Epithelial cell of proximal tubule (primary cell): ENCODE measurements at places on chromosomes 16 and 17. TPM values are rescaled to one million over a fixed set of nuclear protein-coding genes. Genes with fewer than 3 reads are reported as not detected.
A peak's percentile ranks its signal among the peaks of the same experiment; 100 is the strongest.

DNA sequence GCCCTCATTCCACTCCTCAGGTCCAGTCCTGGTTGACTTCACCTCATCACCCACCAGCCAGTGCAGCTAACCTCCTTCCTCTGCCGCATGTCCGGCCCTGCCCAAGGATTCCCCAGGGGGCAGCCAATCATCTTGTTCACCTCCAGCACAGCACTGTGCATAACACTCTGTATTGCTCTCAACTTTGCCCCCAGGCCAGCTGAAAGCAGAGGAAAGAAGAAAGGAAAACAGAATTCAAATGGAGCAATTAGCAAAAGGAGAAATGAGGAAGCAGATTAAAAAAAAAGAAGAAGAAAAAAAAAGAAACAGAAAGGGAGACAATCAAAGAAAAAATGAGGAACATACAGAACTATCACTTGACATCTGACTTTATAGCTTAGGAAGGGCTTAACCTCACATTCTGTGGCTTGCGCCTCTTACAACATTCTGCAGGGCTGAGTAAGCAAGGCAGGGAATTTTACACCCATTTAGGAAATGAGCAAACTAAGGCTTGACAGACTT lies 26.1 kb downstream of the GAS7 start:
- no peak for DNase-seq

GRCh38 chr16:86814256-86814655 lies 235.9 kb downstream of the FOXL1 start:
- no peak for DNase-seq

GRCh38 chr16:87143661-87144121 lies 173.5 kb downstream of the C16orf95 start:
- no peak for DNase-seq

DNA sequence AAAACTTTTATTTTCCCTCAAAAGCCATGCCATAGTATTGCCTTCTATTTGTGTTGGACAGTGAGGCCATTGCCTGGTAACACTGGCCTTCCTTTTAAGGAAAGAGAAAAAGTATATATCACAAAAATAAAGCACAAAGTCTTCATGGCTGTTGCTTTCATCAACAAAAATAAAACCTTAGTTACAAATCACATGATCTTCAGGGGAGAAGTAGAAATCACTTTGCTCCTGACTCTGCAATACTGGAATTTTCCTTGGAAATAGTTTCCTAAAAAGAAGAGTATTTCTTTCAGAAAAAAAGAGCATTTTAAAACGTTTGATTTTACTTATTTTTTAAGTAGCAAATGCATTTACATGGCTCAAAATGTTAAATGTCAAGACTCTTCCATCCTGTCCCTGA lies 41.9 kb downstream of the FAM20A start:
- DNase-seq: no peak

- DNase-seq: no peak
These were observed 6.5 kb downstream of the DLX4 start for GRCh38 chr17:49975531-49975930.

- DNase-seq: no peak
These were observed 3.0 kb downstream of the BTBD17 start for GRCh38 chr17:74358697-74359096.

DNA sequence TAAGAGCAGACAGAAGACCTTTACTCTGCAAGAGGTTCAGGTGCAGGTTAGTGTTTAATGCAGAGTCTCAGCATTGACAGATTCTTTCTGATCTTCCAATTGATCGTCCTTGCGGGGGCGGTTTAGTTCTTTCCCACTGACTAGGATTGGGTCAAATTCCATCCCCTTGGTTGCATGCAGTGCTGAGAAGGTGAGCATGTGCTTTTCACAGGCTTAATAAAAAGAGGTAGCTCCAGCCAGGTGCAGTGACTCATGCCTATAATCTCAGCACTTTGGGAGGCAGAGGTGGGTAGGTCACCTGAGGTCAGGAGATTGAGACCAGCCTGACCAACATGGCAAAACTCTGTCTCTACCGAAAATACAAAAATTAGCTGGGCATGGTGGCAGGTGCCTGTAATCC lies 7.5 kb upstream of the ITGAD start:
- DNase-seq: no peak

GRCh38 chr16:6726621-6727020 lies 606.0 kb upstream of the RBFOX1 start:
- DNase-seq: no peak

- no peak for DNase-seq
These were observed 330.0 kb upstream of the SOX9 start for GRCh38 chr17:71790791-71791190.

GRCh38 chr17:79939755-79940458 lies 95.8 kb downstream of the TBC1D16 start:
- no peak for DNase-seq

GRCh38 chr17:76451506-76451905 lies 1.4 kb downstream of the UBE2O start:
- no peak for DNase-seq

GRCh38 chr17:77120868-77121267 lies 19.9 kb upstream of the SEC14L1 start:
- DNase-seq: no peak

DNA sequence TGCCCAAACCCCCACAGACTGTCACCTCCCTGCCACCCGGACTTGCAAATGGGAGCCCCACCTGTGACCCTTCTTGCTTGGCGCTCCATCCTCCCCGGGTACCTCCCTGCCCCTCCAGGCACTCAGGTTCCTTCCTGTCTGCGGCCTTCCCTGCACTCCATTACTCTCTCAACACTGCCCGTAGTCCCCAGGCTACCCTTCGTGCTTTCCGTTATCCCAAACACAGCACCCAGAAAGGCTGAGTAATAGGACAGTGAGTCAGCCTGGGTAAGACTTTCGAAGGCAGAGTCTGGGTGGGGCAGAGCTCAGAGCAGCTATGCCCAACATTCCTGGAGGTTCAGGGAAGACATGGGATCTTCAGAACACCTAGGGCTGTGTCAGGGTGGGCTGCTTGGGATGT lies 16.6 kb upstream of the C16orf74 start:
- peak; percentile 19 for DNase-seq

DNA sequence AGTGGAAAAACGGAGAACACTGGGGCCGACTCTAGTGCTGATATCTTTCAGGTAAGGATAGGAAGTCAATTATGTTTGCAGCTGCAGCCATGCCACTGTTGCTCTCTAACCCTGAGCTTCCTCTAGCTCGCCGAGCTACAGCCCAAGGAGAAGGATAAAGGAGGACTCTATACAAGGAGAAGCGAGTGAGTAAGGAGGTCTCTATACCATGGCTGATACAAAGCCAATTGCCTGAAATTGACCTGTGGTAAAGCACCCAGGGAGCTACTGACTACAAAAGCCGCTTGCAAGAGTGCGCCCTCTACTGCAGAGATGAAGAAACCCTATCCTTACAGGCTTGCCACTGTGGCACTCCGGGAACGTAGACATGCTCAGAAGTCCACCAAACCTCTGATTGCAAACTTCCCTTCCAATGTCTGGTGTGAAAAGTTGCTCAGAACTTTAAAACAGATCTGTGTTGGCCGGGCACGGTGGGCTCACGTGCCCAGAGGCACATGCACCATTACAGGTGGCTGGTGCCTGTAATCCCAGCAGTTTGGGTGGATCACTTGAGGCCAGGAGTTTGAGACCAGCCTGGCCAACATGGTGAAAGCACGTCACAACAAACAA lies 10.8 kb upstream of the SLC46A1 start:
- DNase-seq: no peak

DNA sequence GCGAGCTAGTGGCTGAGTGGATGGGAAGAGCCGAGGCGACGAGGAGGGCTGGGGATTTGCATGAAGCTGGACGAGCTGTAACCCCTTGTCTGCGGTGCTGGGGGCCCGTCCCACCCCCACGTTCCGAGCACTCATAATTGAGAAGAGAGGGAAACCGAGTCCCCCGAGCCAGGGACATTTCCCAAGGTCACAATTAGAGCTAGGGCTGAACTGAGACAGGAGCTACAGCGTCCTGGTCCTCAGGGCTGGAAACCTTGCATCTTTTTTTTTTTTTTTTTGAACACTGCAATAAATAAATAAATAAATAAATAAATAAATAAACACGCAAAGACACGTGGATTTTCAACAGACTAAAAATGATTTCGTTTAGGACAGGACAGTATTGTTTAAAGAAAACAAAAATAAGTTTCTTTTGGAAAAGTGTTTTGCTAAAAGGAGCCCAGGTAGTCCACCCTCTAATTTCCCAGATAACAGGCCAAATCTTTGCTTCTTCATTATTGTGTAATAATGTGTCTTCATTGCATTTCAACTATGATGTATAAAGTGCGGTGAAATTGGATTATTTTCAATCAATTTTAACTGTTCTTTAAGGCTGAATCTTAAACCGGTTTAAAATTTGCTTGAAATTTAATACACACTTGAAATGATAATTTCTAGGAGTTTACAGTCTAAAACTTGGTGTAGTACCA lies 992 bp downstream of the GDPD1 start:
- DNase-seq: no peak

DNA sequence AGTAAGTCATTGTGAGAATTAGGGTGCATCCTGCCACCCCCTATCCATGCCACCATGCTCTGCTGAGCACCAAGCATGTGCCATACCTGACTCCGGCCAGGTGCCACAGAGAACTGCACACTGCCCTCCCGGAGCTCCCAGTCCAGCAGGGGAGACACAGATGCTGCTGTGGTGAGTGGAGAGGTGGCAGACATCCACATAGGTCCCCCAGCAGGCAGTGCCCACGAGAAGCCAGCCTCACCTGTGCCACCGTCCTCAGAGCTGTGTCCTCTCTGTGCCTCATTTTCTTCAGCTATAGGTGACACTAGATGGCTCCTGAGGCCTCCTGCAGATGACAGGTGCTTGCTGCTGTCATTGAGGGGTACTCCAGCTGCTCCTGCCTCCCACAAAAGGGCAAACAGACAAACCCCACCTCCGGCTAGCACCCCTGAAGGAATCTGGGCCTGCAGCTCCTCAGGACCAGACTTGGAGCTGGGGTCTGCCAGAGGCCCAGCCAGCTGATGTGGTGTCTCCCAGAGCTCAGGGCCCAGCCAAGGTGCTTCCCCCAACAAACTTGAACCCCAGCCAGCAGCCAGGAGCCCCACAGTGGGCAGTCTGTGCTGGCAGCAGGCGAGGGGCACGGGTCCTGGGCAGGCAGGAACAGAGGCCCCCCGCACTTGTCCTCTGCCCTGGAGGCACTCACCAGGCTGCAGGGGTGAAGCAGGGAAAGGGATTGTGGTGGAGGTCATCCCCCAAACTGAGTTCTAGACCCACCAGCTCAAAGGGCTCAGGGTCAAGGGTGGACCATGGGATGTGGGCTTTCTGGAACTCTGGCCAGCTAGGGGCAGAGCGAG lies 17.1 kb downstream of the FOXJ1 start:
- DNase-seq: no peak

- no peak for DNase-seq
These were observed 16.7 kb upstream of the TOM1L1 start for GRCh38 chr17:54883939-54884338.

- no peak for DNase-seq
These were observed 48.5 kb upstream of the HELZ start for GRCh38 chr17:67293251-67294203.

DNA sequence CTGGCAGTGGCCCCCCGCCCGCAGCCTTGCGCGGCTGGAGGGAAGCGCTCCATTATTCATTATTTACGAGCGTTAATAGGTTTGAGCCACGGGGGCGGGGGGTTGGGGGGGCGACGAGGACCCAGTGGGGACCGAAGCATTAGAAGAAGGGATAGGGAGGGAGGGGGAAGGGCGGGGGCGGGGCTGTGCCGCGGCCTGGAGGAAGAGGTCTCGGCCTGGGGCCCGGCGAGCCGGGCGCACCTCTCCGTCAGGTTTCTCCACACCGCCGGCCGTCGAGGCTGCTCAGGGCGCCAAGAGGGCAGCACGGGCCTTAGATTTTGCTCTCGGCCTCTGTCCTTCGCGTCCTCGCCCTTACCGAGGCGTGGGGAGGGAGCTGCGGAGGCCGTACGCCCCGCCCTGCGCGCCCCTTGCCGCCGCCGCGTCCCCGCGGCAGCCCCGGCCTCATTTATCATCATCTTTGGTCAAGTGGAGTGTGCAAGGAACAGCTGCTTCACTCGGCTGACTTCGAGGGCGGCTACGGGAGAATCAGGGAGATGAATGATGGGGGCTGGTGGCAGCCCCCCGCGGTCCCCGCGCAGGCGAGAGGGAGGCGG lies 54.2 kb downstream of the SREBF1 start:
- DNase-seq: no peak

- no peak for DNase-seq
These were observed 3.9 kb downstream of the MEAK7 start for GRCh38 chr16:84500531-84500930.

DNA sequence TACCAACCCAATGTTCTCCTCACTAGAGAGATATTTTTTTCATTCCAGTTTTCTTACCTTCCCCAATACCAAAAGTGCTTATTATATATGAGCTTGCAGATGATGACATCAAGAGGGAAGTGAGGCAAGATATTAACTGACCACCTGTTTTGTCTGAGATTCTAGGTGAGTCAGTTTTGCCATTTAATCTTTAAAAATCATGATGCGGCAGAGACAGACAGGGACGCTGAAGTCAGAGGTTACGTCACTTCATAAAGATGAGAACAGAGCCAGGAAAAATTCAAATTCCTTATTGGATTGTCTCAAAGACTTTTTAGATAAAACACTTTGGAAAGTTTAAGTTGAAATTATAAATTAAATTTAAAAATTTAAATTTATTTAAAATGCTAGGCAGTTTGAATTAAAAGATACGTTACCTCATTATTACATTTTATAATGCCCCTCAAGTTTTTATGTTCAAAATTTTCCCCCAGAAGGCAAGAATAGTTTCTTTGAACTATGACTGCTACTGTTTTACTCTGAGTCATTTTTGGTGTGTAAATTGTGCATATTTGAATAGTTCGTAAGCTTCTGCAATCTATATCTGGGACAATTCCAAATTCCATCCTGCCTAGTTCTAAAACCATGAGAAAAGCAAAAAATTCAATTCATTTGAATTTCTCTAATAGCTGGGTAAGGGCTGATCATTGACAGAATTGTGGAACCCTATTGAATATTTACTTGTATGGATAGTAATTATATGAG lies 839.6 kb upstream of the GOT2 start:
- no peak for DNase-seq

GRCh38 chr17:8326511-8327302 lies 12.9 kb upstream of the ODF4 start:
- no peak for DNase-seq

HOXB13 gene
- total RNA-seq: not detected in 2 replicates

PRSS33 gene
- not detected in 2 replicates for total RNA-seq

ZNF597 gene
- total RNA-seq: 1.0 and 2.1 TPM in 2 replicates

SEBOX gene
- total RNA-seq: not detected in 2 replicates

EPOP gene
- 2.4 and 4.1 TPM in 2 replicates for total RNA-seq

GINS2 gene
- 40.2 and 50.9 TPM in 2 replicates for total RNA-seq

NUDT7 gene
- total RNA-seq: 1.7 and 2.3 TPM in 2 replicates

TPPP3 gene
- total RNA-seq: 0.36 TPM in 1 of 2 replicates, not detected in the other

GNGT2 gene
- total RNA-seq: 1.4 and 1.8 TPM in 2 replicates

RASL10B gene
- 0.92 and 1.6 TPM in 2 replicates for total RNA-seq
